ENCODE measurements at places on chromosomes 3 and 15. TPM values are rescaled to one million over a fixed set of nuclear protein-coding genes. Genes with fewer than 3 reads are reported as not detected.

GRCh38 chr3:64398476-64398875 lies 173.2 kb upstream of the PRICKLE2 start:
- DNase-seq, result no peak

DNA sequence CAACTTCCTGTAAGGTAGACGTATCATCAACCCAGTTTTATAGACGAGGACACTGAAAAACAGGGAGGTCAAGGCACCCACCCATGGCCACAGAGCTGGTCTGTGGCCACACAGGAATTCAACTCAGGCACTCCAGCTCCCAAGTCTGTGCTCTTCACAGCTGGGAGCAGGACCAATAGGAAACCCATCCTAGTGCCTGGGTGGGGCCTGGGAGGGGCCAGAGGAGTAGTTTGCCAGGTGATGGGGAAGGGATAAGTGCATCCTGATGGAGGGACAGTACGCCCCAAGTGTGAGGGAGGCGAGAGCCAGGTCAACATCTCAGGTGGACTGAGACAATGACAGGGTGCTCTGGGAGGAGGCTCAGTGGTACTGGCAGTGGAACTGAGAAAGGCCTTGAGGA lies 22.0 kb downstream of the KIF9 start:
- no peak for DNase-seq

DNA sequence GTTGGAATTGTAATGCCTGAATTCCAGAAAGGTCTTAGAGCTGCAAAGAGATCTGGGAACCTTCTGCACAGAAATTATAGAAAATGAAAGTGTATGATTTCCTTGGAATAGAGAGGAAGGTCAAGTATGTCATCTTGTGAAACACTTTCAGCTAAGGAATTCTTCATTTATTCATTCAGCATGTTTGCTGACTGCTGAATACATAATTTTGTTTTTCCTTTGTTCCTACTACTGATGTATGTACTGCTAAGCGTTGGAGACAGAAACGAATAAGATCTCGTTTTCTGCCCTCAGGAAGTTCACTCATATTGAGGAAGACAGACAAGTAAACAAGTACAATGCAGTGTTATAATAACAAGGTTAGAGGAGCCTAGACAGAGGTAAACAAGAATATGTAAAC lies 14.3 kb upstream of the IL20RB start:
- DNase-seq, result no peak

- DNase-seq, result no peak
These were observed 73.9 kb upstream of the ADAMTS9 start for GRCh38 chr3:64761729-64762128.

- DNase-seq, result no peak
These were observed 474.4 kb upstream of the AGTR1 start for GRCh38 chr3:148223266-148223665.

DNA sequence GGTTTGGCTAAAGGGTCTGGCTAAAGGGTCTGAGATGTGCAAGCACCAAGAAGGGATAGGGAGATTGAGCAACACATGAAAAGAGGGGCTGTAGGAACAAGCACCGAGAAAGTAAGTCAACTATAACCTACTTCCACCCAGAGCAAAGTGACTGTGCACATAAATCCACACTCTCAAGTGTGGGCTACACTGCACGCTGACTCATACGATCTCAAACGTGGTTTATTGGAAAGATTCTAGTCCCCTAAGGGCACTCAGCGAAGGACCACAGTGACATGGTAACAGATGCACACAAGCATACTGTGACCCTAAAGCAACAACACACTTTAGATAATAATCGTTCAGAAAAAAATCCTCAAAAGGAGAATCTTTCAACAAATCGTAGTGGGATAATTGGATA lies 48.0 kb downstream of the EHHADH start:
- DNase-seq, result no peak

GRCh38 chr3:120567370-120568201 lies 28.6 kb upstream of the NDUFB4 start:
- no peak for DNase-seq

The ALDH1L1 gene
- 11.5 TPM for total RNA-seq

The DNAH12 gene
- total RNA-seq, result 0.37 TPM

Data from urinary bladder (tissue), 4 donors.